ENCODE measurements at places on chromosomes 3 and 15.
A peak's percentile ranks its signal among the peaks of the same experiment; 100 is the strongest.

GRCh38 chr3:46719044-46719565, 1.4 kb upstream of the PRSS50 start:
- no peak for DNase-seq

- DNase-seq, result no peak
Observed at GRCh38 chr3:179037351-179037750, 34.3 kb downstream of the ZMAT3 start.

- peak; percentile 54 for DNase-seq
Observed at GRCh38 chr3:170585937-170586310, at the start of gene SLC7A14. Gene SLC7A14 (minus strand): TSS chr3:170586075. CDS start chr3:170526936, 59,139 bp downstream.

- no peak for DNase-seq
Observed at GRCh38 chr3:27486336-27486735, 2.2 kb upstream of the SLC4A7 start.

GRCh38 chr15:67550522-67550921, 8.0 kb downstream of the MAP2K5 start:
- no peak for DNase-seq

GRCh38 chr3:81549388-81549787, 212.1 kb downstream of the GBE1 start:
- DNase-seq, result no peak

DNA sequence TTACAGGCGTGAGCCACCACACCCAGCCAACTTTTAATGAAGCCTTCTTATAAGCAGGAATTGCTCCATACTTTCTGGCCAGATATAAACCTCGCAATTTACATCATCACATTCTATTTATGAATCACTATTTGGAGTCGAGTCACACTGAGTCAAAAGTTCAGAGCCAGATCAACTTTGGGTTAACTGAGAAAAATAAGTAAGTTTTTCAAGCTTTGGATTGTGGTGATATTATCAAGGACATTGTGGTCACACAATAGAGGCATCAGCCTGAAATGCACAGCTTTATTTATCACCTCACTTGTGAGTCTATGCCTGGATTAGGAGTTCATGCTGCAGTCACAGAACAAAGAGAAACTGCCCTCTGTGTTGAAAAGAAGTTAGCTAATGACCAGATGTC, 1163.5 kb downstream of the ROBO1 start:
- DNase-seq, result no peak

- no peak for DNase-seq
Observed at GRCh38 chr3:108079877-108080276, 11.0 kb downstream of the CD47 start.

- no peak for DNase-seq
Observed at GRCh38 chr15:77821188-77821958, 188.7 kb upstream of the LINGO1 start.

DNA sequence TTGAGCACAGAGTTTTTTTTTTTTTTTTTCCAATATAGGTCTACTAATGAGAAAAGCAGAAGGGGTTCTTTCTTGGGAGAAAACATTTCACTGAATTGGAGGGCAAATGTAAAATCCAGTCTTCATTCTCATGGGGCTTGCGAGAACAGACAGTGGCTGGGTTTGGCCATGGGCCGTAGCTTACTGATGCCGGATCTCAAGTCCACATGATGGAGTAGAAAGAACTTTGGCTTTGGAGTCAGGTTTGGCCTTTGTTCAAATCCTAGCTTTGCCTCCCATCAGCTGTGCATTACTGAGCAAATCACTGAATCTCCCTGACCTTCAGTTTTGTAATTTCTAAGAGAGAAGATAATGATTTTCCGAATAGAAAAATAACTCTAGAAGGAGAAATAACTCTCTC, 59.7 kb downstream of the LMCD1 start:
- no peak for DNase-seq

DNA sequence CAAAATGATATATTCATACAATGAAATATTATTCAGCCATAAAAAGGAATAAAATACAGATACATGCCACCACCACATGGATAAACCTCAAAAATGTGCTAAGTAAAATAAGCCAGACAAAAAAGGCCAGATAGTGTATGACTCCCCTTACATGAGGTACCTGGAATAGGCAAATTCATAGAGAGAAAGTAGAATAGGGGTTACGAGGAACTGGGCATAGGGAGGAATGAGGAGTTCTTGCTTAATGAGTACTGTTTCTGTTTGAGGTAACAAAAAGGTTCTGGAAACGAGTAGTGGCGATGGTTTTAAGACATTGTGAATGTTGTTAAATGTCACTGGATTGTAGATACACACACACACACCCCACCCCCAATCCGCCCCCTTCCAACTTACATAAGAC, 8.2 kb downstream of the RAF1 start:
- DNase-seq, result no peak

DNA sequence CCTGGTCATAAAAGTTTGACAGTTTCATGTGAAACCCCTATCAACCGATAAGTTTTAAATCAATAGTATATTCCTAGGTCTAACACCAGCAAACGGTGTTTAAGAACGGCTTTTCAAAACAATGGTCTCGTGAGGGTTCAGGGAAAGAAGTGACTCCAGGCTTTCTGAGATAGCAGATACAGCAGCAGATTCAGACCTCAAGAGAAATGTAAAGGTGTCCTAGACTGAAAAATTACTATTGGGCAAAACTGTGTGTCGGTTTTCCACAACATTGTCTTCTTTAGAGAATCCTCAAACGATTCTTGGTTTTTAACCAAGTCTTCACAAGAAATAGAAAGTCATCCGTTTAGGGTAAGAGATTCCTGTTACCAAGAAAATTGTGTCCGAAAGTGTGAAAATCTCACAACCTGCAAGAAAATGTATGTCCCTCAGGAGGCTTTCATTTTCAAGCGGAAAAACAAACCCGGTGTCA, 1.2 kb downstream of the SETD2 start:
- DNase-seq, result no peak

GRCh38 chr15:26641144-26641543, 131.7 kb downstream of the GABRB3 start:
- no peak for DNase-seq

DNA sequence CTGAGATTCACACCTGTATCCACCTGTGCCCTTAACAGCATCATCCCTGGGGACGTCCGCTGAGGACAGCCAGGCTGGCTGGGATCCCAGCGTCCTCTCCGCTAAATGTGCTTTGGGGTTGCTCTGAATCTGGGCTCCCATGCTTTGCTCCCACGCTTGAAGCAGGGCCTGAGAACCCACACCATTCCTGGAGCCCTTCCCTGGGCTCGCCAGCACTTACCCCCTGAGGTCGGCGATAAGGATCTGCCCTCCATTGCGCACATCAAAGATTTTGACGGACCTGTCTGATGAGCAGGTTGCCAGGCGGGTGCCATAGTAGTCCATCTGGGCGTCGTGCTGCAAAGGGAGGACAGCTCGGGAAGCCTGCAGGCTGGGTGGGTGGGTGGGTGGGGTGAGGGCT, 5.8 kb downstream of the SEC13 start:
- DNase-seq, result no peak

DNA sequence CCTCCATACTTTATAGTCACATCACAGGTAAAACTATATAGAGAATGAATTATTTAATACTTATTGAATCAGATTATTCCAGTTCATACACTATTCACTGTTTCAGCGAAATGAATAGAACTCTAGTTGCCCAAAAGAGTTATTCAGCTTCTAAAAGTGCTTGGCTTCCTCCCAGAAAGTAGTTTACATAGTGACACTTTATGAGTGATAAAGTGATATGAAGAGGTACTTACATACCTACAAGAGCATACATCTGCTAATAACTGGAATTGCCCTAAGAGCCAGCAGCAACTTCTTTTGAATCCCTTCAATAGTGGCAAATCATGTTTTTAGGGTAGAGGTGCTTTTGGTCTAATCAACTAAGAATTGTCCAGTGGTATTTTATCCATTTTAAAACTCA, 635.1 kb upstream of the AGTR1 start:
- peak; percentile 82 for DNase-seq

DNA sequence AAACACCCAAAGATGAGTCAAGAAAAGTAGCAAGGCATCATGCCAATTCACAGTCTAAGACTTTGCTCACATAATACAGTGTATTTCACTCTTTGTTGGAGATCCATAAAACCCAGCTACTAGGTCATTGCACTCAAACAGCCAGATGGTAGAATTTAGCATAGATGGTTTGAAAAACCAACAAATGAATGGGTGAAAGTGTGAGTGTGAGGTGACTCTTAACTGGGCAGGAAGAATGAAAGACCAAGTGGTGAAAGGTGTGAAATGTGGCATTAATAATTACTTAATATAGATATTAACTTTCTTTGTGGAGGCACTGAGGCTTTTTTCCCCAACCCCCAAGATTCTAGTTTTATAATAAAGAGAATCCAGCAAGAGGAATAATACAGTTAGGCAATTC, 159.5 kb downstream of the SQOR start:
- DNase-seq, result no peak

- DNase-seq, result no peak
Observed at GRCh38 chr15:66016199-66016598, 146.9 kb downstream of the RAB11A start.

DNA sequence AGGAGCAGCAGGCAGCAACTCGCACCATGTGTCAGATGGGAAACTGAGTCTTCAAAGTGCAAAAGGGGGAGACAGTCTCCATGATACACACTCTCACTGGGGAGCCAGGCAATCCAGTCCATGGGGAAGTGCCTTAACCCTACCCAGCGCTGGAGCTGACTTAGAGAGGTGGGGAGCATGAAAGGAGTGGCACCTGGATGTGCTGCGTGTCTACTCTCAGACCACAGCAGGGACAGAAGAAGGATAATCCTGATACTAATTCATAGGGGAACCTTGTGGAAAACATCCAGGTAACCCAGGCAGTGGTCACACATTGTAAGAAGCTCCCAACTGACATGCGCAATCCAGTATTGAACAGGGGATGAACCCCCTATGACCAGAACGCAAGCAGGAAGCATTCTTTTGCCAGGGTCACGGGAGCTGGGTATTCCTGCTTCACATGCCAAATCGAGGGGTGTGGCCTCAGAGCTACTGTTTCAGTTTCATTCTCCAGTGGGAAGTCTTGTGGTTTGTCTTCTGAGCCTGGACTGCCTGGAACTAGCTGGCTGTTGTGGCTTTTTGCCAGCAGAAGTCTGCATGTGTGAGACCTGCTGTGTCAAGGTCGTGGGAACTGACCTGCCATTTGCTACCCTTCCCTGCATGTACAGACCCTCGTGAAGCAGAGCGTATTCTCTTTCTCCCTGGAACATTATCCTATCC, 367.6 kb upstream of the NDN start:
- no peak for DNase-seq

GRCh38 chr3:43792904-43793303, 102.2 kb downstream of the ABHD5 start:
- DNase-seq, result no peak

GRCh38 chr3:129013491-129013891, 12.4 kb downstream of the EFCC1 start:
- DNase-seq, result no peak

DNA sequence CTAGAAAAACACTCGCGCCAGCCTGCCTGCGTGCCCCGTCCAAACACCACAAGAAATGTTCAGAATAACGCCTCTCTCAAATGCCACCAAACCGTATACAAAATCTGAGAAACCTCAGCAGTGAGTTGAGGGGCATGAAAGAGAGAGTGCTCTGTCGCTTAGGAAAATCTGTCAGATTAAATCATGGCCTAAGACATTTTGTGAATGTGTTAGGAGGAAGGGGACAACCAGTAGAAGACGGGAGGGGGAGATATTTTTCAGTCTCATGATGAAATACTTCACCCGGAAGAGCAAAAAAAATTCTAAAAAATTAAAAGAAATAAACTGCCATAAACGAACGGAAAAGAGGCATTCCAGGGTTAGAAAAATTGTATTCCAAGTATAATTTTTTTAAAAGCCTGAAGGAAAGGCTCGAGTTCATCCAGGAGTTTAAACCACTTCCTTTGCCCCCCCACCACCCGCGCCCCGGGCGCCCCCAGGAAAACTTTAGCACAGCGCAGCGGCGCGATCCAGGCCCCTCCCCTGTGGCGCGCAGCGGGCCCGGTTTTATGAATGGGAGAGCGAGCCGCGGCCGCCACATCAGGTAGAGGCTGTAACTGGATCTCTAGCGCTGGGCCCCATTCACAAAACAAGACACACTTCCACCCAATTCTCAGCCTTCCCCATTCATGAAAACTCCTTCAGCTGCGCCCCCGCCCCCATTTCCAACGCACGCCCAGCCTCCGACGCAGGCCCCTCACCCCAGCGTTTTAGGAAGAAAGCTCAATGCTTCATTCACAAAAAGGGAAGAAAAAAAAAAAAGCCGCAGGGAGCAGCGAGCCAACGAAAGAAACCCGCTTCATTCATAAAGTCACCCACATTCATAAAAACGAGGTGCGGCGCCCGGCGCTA, 1.4 kb downstream of the ETV5 start:
- peak; percentile 83 for DNase-seq

GRCh38 chr3:136270179-136270578, 20.0 kb downstream of the PCCB start:
- DNase-seq, result no peak

- DNase-seq, result no peak
Observed at GRCh38 chr3:10555263-10555662, 49.9 kb upstream of the ATP2B2 start.

GRCh38 chr3:194098081-194098842, 37.7 kb upstream of the HES1 start:
- DNase-seq, result no peak

- DNase-seq, result no peak
Observed at GRCh38 chr3:146160964-146161662, at the start of gene PLOD2. Gene PLOD2 (minus strand): TSS chr3:146161184. CDS start chr3:146160989, 195 bp downstream.

- DNase-seq, result no peak
Observed at GRCh38 chr3:94587291-94587690, 524.4 kb downstream of the NSUN3 start.

DNA sequence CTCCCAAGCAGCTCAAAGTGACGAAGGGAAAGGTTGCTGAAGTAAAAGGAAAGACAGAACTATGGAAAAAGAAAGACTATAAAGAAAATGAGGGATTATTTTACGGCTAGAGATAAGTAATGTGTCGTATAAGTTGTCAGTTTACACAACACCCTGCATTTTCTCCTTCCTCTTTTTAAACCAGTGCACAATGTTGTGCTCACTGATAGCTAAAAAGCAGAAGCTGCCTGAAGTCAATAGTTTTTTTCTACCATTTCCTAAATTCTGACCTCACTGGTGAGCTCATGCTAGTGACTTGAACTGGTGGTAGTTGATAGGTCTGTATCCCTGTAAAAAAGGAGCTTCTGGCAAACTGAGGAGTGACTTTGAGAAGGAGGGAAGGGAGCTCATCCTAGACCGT, 368.6 kb upstream of the GBE1 start:
- DNase-seq, result no peak

DNA sequence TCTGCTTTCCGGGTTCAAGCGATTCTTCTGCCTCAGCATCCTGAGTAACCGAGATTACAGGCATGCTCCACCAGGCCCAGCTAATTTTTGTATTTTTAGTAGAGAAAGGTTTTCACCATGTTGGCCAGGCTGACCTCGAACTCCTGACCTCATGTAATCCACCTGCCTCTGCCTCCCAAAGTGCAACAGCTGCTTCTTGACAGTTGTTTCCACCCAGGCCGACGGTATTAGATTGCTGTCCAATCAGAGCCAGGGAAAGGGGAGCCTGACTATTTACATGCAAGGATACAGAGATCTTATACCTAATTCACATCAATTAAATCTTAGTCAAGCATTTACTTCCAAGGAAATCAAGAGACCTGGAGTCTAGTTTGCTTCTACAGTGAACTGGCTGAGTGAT, 4.0 kb upstream of the CAPN3 start:
- DNase-seq, result no peak
